ENCODE measurements at places on chromosomes 2 and 18.

DNA sequence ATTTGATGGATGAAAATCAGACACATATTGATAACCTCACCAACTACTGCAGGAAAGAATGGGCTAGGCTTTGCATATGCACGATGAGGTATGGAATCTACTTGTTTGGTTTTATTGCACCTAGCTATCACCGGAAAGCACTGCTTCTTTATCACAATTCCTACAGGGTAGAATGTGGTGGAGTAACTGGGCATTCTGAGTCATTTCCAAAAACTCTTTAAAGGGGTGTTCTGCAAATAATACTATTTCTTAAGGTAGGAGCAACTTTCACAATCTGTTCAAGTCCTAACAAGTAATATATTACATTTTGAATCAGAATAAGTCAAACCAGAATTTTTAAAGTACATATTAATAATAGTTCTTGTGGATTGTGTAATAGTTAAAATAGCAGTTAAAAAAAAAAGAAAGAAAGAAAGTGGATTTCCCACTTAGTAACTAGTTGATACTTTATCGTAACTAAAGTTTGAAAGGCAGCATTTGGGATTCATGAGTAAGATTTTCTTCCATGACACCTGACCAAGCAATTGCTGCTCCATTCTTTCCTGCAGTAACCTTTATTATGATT lies 40.5 kb downstream of the INO80C start:
- no peak for DNase-seq

DNA sequence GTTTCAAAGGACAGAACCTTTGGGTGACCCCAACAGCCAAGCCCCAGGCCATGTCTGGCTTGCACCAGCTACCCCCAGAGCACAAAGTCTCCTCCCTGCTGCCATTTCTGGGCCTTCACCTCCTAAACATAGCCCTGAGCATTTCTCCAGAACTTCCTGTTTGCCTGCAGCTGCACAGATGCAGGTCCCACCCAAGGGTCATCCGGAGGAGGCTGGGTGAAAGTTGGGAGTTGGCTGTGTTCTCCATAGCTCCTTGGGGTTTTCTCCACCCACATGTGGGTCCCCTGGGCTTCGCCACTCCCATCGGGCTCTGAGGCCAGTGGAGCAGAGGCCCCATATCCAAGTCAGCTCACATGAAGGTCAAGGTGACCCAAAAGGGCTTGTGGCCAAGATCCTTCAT lies 4.3 kb downstream of the TNP1 start:
- no peak for DNase-seq

- DNase-seq, result no peak
Observed at GRCh38 chr2:186739739-186740138, 45.9 kb downstream of the FAM171B start.

DNA sequence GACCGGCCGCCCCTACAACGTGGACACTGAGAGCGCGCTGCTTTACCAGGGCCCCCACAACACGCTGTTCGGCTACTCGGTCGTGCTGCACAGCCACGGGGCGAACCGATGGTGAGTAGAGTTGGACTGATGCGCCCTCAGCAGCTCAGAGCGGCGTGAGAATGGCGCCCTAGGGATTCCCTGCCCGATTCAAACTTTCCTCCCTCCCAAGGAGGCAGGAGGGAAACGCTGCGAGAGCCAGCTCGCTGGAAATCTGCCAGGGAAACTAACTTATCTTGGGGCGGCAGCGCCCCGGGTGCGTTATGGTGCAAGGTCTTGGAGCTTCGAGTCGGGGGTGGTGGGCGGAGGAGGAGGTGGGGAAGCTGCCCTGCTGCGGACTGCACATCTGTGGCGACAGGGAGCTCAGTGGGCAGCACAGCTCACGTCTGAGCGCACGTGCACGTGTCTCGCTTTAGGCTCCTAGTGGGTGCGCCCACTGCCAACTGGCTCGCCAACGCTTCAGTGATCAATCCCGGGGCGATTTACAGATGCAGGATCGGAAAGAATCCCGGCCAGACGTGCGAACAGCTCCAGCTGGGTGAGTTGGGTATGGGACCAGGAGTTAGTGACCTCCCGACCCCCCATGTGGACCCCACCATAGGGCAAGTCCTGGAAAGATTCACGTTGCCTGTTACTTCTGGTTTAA lies 697 bp downstream of the ITGA4 start:
- no peak for DNase-seq

DNA sequence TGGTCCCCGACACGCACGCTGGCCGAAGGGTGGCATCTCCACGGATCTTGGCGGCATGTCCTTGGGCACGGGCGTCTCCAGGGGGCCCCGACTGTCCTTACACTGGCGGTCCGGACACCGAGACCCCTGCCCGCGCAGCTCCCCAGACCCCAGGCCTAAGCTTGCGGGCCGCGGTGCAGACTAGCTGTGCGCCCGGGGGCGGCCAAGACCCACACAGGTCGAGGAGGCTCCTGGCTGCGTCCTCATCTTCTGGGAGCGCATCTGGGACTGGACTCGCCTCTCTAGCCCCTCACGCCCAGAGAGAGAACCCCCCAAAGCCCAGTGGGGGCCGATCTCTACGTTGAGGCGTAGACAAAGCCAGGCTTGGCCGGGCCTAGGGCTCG lies 475 bp upstream of the TWIST2 start:
- no peak for DNase-seq

DNA sequence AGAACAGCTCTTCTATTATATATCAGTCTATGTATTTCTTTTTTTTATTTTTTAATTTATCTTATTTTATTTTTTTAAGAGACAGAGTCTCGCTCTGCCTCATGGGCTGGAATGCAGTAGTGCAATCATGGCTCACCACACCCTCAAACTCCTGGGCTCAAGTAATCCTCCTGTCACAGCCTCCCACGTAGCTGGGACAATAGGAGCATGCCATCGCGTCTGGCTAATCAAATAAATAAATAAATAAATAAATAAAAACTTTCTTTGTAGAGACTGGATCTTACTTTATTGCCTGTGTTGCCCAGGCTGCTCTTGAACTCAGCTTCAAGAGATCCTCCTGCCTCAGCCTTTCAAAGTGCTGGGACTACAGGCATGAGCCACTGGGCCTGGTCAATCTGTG lies 117.0 kb downstream of the RBMS1 start:
- DNase-seq, result no peak

GRCh38 chr2:55231546-55232083 lies 478 bp downstream of the CLHC1 start:
- DNase-seq, result no peak

DNA sequence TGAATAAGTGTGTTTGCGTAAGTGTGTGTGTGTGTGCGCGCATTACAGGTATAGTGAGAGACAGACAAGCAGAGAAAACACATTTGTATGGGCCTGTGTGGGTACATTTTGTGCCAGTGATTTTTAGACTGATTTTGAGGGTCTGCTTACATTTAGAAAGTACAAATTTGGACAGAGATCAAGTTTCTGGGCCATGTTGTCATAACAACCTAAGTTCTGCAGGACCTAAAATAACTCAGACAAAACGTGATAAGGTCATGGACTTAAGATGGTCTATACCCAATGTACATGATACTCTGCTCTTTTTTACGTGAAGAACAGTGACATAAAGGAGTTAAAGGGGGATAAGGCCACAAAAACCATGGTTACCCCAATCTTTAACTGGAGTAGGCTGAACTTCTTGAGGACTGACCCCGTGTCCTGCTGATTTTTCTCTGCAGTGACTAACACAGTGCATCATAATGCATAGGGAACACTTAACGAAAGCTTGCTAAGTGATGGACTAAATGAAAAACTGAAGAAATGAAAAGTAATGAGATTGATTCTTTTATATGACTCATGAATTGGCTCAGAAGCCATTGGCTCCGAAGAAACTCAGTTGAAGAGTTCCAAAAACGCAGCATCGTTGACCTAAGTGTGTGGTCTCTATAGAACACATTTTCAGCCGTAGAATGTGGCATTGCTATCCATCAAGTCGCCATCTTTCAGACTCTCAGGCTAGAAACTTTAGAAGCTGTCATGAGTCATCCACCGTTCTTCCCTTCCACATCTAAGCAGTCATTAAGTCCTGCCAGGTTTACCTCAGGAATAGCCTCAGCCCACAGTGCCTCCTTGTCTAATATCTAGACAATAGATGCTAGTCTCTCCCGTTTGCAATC lies 61.6 kb upstream of the NCOA1 start:
- no peak for DNase-seq

DNA sequence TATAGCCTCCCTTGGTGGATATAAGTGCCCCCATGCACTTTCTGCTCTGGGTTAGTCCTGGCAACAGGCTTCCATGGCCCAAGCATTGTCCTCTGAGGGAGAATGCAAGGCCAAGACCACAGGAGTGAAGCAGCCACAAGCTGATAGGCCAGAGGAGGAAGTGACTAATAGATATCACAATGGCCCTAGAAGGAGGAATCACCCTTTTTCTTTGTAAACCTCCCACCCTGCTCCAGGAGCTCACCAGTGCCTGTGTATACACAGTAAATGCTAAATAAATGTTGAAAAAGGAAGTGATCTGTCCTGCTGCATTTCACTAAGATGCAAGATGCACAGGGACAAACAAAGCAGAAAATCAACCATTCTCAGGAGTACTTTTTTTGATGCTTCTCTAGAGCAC lies 49.7 kb upstream of the ABCA12 start:
- no peak for DNase-seq

DNA sequence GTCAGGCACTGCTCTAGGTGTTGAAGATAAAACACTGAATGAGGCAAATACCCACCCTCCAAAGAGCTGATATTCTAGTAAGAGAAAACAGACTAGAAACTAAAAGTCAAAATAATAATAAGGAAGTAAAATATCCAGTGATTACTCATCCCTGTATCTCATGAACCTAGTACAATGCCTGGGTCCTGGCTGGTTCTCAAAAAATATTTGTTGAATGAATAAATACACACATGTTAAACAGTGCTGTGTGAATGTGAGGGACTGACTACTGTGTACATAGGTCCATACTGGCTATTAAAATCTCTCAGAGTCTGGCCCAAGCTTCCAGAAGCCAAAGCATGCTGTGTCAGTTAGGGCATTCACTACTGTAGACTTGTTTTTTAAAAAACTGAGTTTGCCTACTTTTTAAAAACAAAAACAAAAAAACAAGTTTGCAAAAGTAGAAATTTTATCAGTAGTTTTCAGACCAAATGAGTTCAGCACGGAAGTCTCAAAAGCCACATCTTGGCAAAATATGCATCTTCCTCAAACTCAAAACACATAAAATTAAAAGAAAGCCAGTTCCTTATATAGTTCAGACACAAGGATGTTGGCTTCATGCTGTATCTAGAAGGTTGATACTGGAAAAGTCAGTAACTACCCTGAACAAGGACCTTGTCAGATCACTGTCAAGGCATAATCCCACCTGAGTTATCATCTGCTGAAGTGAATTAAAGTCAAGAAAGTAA lies 136.2 kb downstream of the THADA start:
- no peak for DNase-seq

DNA sequence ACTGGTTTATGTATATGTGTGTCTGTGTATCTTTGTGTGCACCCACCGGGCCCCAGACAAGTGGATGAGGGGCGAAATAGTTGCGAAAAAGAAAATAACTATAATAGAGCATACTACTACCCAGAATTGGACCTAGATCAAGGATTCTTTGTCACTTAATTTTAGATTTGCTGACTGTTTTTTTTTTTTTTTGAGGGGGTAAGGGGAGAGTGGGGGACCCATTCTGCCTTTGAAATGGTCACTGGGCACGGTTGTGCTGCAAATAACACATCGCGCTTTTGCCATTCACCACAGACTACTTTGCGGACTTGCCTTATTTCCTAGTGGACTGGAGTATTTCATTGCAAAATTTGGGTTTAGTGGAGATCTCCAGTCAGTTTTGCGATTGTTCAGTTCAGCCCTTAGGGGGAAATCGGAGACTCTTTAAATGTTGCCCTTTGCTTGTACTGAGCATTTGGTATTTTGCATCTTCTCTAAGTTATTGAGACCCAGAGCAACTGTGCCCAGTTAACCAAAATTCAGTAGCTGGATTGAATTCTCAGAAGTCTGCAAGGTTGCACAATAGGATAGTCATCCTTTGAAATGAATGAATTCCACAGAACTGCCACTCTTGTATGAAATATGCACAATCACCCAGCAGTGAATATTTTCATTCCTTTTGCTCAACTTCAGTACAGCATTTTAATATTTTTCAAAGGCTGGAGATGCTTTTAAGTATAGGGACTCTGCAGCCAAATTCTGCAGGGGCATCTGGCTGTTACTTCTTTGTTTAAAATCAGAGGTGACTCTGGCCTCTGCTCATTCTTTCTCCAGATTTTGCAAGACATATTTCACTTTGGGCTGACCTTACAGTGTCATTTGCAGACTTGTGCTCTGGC lies 2.9 kb downstream of the TRIB2 start:
- DNase-seq, result no peak

GRCh38 chr2:39641635-39642034 lies 24.1 kb upstream of the TMEM178A start:
- DNase-seq, result no peak

- no peak for DNase-seq
Observed at GRCh38 chr2:46200100-46200690, 97.0 kb upstream of the EPAS1 start.
